NCI-H1048 (cell line): ENCODE measurements at places on chromosomes 16 and 17.

DNA sequence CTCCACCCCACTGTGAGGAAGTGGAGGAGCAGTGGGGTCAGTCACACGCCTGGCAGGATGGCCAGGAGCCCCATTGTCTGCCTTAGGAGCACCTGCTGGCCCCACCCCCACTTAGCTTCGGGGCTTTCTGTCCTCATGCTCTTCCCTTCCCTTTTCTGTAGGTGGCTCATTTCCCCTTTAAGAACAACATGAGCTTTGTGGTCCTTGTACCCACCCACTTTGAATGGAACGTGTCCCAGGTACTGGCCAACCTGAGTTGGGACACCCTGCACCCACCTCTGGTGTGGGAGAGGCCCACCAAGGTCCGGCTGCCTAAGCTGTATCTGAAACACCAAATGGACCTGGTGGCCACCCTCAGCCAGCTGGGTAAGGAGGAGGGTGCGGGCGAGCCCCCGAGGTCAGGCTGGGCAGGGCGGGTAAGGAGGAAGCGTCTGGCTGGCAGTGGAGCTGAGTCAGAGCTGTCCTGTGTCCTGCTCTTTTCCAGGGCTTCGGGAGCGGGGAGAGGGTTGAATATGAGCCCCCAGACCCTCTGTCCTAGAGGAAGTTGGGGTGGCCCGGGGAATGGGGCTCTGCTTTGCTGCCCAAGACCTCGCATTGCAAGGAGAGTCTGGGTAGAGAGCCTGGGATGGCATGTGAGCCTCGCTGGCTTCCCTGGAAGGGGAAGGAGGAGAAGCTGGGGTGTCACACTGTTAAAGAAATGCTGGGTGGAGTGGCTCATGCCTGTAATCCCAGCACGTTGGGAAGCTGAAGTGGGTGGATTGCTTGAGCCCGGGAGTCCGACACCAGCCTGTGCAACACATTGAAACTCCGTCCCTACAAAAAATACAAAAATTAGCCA lies 9.2 kb upstream of the SERPINF1 start:
- DNase-seq: no peak

- no peak for DNase-seq
Observed at GRCh38 chr16:77090062-77090461, 100.9 kb upstream of the MON1B start.

- DNase-seq: no peak
Observed at GRCh38 chr17:44922746-44923470, 7.6 kb upstream of the GFAP start.

- no peak for DNase-seq
Observed at GRCh38 chr17:67362173-67362572, 4.2 kb downstream of the PSMD12 start.

- DNase-seq: no peak
Observed at GRCh38 chr17:68790931-68791330, 164.3 kb downstream of the ABCA8 start.

GRCh38 chr17:50014471-50015088 lies 19.6 kb upstream of the DLX3 start:
- DNase-seq: no peak

- DNase-seq: no peak
Observed at GRCh38 chr16:3035289-3035971, 1.3 kb downstream of the BICDL2 start.

GRCh38 chr17:47762728-47763127 lies 29.7 kb downstream of the TBX21 start:
- DNase-seq: no peak

DNA sequence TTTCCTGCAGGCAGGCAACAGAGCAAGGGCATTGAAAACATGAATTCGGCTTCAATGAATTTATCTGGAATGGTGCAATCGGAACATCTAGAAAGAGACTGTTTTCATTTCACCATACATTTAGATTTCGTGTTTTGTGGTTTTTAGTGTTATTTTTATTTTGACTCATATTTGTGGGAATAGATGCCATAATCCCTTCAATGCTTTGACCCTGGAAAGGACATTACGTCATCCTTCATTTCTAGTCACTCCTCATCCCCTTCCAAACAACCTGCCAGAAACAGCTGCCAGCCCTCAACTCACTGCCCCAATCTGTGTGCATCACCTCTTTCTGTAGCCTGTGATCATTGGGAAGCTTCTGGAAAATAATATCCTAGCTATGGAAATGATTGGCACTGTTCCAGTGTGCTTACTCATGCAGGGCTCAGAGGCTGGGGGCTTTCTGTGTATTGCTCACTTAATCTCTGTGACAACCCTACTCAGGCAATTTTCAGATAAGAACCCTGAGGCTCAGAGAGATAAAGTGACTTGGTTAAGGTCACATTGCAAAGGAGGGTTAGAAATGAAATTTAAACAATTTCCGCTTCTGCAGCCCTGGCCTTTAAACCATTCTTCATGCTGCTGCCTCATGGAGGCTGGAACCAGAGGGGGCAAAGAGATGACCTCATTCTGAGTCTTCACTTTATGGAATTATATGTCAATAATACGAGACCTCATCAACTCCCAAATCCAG lies 9.5 kb upstream of the KSR1 start:
- no peak for DNase-seq

- DNase-seq: no peak
Observed at GRCh38 chr16:67893743-67894399, 817 bp downstream of the PSKH1 start.

- DNase-seq: no peak
Observed at GRCh38 chr16:57807252-57807967, 5.1 kb upstream of the KIFC3 start.

DNA sequence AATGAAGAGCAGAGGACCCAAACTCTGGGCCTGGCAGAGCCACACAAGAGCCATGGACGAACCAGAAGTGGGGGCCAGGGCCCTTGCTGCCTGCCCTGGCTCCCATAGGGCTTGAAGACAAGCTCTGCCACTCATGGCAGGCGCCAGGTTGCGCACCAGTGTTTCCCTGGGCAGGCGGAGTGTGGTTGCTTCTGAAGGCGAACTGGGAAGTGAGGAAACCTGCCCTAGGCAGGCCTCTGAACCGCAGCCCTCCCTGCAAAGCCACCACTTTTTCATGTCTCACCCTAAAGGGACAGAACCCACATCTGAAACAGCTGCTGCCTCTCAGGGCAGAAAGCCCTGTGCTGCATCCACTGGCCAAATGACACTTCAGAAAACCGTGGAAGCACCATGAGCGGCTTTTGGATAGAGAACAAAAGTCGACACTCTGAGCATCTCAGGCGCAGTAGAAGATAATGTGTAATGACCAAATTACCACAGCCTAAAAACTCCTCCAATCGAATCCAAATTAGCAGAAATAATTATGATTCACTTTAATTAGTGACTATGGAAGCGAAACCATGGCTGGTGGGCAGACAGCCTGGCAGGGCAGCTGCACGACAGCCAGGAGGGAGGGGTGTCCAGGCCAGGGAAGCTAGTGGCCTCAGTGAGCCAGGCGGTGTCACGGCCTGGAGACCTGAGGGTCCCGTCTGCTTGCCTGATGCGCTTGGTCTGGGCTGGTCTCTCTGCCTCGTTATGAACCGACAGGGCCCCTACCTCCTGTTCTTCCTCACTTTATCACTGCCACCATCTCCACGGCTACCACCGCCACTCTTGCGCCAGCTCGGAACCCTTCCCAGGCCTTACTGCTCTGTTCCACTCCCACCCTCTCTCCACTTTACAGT lies 59.1 kb downstream of the PRMT7 start:
- no peak for DNase-seq

DNA sequence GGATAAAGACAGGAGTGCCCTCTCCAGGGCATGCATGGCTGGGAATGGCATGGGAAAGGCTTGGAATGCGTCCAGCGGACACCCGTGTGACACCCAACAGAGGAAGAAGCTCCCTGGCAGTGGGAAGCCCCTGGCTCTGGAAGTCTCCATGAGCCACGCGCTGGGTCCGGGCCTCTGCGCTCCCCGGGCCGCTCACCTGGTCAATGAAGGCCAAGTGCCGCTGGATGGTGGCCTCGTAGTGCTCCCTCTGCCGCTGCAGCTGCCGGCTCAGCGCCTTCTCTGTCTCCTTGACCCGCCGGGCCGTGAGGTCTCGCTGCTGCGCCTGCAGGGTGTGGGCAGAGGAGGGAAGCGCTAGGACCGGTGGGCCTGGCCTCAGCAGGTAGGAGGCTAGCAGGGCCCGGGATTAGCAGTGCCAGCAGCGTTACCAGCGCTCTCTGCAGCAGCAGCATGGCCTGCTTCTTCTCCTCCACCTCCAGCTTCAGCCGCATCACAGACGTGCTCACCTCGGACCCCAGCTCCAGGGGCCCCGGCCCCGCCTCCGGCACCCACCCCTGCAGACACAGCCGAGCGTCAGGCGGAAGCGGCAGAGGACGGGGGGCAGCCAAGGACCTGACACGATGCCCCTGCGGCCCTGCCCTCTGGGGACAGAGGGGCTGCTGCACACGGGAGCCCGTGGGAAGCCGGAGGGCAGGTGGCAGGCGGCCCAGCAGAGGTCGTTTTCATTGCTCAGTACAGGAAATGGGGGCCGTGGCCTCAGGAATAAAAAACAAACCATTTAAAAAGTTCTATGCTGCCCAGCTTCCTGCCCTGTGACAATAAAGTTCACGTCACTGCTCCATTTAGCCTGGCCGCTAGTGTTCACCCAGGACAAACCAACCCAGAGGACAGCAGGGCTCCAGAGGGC lies 26.0 kb downstream of the CEP131 start:
- DNase-seq: no peak

- DNase-seq: no peak
Observed at GRCh38 chr16:79658301-79659033, 57.9 kb upstream of the MAF start.

DNA sequence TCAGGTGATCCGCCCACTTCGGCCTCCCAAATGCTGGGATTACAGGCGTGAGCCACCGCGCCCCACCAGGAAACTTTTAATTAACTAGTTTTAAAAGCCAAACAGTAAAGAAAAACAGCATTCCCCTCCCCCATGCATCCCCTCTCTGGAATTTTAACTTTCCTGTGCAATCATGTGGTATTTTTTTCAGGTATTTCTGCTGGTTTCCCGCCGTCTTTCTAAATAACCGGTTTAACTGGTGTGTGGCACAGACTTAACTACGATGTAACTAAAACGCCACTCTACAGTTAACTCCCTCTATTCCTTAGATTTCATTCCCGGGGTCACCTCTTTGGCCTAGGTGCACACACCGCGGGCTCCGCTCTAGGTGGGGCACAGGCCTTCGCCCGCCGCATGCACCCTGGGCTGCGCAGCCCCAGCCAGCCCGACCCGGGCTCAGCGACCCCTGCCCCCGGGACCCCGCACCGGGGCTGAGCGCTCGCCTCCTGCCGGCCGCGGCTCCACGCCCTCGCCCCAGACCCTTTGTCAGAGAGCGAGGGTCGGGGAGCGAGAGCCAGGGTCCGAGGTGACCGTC lies 15.1 kb upstream of the UTP6 start:
- DNase-seq: no peak

GRCh38 chr17:74194682-74195081 lies 8.8 kb upstream of the RPL38 start:
- DNase-seq: no peak

GRCh38 chr16:89565256-89565505 lies 4.7 kb downstream of the RPL13 start:
- no peak for DNase-seq

DNA sequence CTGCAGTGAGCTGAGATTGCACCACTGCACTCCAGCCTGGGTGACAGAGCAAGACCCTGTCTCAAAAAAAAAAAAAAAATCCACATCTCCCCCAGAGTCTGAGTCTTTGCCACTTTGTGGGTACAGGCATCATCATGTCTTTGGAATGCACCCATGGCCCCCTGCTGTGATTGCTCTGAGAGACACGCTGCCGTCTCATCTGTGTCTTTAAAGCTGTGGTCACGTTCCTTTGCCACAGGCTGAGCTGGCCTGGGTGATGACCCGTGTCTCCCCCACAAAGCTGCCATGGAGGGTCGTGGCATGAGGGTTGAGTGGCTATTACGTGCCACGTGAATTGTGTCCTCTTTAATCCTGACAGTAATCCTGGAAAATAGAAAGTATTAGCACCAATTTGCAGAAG lies 20.2 kb downstream of the CRISPLD2 start:
- no peak for DNase-seq

DNA sequence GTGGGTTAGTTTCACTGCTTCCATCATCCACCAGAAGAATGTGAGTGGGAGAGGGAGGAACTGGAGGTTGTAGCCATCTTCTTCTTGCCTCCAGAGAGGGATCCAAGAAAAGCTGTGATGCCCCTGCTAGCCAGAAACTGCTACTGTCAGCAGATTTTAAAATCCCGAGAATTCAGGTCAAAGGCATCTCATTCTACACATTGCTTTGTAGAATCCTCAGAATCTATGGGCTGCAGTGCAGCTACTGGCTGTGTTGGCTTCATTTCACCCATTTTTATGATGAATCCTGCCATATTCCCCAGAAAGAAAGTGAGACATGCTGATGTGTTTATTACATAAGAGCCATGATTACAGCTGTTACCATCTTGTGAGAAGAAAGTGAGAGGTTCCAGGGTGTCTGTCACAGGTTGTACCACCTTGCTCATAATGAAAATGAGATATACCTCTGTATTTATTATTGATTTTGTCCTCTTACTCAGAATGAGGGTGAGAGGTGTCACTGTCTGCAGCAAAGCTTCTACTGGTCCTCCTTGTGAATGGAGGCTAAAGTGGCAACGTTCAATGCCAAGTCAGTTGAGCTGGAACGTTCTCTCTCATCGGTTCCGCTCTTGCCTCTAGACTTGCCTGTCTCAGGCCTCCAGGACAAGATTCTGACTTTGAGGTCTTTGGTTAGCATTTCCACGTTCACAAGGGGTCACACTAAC lies 50.1 kb upstream of the MYH10 start:
- no peak for DNase-seq

GRCh38 chr16:51134876-51135275 lies 16.2 kb downstream of the SALL1 start:
- no peak for DNase-seq

DNA sequence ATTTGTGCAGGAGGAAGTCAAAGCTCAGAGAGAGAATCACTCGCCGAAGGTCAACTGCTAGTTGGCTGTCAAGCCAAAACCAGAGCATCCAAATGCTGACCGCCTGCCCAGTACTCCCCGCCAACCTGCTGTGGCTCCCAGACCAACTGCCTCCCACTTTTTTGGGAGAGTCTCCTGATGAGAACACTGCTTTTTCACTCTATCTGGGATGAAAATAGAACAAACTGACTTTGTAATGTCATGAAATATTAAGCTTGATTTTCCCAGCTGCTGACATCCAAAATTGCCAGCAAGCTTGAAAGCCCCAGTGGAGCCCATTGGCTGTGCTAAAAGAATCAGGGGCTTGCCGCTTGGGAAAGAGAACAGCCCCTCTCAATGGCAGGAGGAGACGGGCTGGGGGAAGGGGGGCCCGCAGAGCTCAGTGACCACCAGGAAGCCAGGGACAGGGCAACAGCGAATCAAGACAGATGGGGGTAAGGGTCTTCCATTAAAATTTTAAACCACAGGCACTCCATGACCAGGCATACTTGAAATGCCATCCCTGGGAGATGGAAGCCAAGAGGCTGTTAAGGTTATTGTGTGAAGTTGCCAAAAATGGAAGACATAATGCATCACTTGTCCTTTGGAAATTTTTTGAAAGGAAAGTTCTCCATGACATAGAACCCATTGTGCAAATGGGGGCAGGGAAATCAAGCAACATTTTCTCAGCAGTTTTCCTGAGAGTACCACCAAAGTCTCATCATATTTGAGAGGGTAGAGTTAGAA lies 125.7 kb upstream of the CDH5 start:
- no peak for DNase-seq
